Kidney (tissue), 22 donors: ENCODE measurements at places on chromosomes 1 and 21. TPM values are rescaled to one million over a fixed set of nuclear protein-coding genes. Genes with fewer than 3 reads are reported as not detected.

TP73 gene
- total RNA-seq: 0.54 TPM

MIXL1 gene
- 0.16 TPM for total RNA-seq

CFHR2 gene
- total RNA-seq: not detected

PAPPA2 gene
- total RNA-seq: 93.5 TPM

EXO5 gene
- total RNA-seq: 9.0 TPM

SAMD13 gene
- 4.5 TPM for total RNA-seq

TCHHL1 gene
- total RNA-seq: not detected

DMBX1 gene
- total RNA-seq: not detected

FAM163A gene
- not detected for total RNA-seq
